ENCODE measurements at places on chromosomes 1 and 21.

DNA sequence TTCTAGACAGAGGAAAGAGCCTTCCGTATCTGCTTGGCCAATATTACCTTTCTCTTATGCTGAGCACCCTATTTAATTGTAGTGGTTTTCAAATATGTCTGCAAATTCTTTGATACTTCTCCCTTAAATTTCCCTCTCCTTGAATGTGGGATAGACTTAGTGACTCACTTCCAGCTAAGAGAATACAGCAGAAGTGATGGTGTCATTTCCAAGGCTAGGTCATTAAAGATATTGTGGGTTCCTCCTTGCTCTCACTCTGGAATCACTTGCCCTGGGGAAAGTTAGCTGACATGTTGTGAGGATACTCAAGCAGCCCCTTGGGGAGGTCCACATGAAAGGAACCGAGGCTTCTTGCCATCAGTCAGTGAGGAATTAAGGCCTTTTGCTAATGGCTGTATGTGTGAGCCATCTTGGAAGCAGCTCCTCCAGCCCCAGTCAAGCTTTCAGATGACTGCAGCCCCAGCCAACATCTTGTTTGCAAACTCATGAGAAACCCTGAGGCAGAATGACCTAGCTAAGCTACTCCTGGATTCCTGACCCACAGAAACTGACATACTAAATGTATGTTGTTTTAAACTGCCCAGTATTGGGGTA, 8.1 kb upstream of the CITED4 start:
- H3K4me3 ChIP-seq, result no peak overlapping the region
- no peak for DNase-seq
- peaks cover 5% of the 10 kb centered on the region for H3K4me1 ChIP-seq

DNA sequence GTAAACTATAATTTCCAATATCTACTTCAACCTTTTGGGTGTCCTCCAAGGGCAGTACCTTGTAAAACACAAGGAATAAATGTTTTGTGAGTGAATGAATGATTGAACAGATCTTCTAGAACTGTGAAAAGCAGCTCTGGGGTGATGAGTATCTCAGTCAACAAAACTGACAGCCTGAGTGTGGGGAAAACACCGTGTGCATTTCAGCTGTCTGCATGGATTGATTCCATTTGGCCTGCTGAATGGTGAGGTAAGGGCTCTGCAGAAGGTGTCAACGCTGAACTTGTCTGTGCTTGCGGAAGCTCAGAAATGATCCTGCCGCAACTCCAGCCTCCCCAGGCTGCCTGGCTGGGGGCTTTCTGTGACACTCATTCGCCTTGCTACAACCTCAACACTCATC, 7.4 kb upstream of the AGMAT start:
- H3K4me1 ChIP-seq, result no peaks in the 10 kb centered on the region
- H3K36me3 ChIP-seq, result no peaks in the 10 kb centered on the region

- DNase-seq, result peak; percentile 20
- H3K36me3 ChIP-seq, result no peaks in the 10 kb centered on the region
- peak overlapping the region; percentile 42 for H3K4me3 ChIP-seq
- peaks cover 5% of the 10 kb centered on the region for H3K4me1 ChIP-seq
- H3K27me3 ChIP-seq, result no peaks in the 10 kb centered on the region
- H3K27ac ChIP-seq, result peak overlapping the region; percentile 39
These were observed 876 bp upstream of the CHML start for GRCh38 chr1:241640867-241641622.

- no peaks in the 10 kb centered on the region for H3K4me1 ChIP-seq
- H3K27me3 ChIP-seq, result no peaks in the 10 kb centered on the region
- DNase-seq, result no peak
- no peak overlapping the region for H3K4me3 ChIP-seq
- H3K36me3 ChIP-seq, result no peaks in the 10 kb centered on the region
These were observed 582.4 kb downstream of the LTN1 start for GRCh38 chr21:28410256-28410655.

GRCh38 chr1:35085421-35085820, 6.2 kb downstream of the ZMYM1 start:
- no peak overlapping the region for H3K27ac ChIP-seq

DNA sequence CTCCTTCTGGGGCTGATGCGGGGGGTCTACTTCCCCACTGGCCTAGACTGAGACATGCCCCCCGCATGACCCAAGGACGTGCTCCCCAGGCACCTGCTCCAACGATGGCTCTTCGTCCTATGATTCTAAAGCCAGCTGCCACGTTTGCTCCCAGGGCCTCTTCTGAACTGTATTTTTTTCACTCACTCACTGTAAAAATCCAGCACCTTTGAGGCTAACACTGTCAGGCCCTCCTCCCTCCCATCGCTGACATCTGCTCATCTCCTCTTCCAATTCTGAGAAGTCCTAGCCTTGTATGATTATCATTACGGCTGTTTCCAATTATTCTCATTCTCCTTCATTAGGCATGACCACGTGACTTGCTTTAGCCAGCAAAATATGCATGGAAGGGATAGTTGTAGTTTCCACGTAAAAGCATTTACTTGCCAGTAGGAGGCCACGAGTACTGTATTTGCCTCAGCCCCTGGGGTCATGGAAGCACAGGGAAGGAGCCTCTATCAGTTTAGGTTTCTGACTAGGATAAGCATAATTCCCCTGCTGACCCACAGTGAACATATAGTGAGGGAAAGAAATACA, 19.1 kb upstream of the EDN2 start:
- no peaks in the 10 kb centered on the region for H3K27me3 ChIP-seq
- H3K36me3 ChIP-seq, result no peaks in the 10 kb centered on the region
- no peak for DNase-seq
- H3K4me3 ChIP-seq, result no peak overlapping the region

GRCh38 chr1:229590119-229590518, 31.6 kb upstream of the ABCB10 start:
- H3K27ac ChIP-seq, result no peak overlapping the region
- H3K27me3 ChIP-seq, result no peaks in the 10 kb centered on the region
- H3K36me3 ChIP-seq, result peaks cover 21% of the 10 kb centered on the region
- no peaks in the 10 kb centered on the region for H3K4me1 ChIP-seq

GRCh38 chr1:67608661-67609576, 76.1 kb upstream of the GADD45A start:
- no peaks in the 10 kb centered on the region for H3K4me1 ChIP-seq
- H3K4me3 ChIP-seq, result no peak overlapping the region
- no peaks in the 10 kb centered on the region for H3K27me3 ChIP-seq
- DNase-seq, result no peak
- no peak overlapping the region for H3K27ac ChIP-seq

DNA sequence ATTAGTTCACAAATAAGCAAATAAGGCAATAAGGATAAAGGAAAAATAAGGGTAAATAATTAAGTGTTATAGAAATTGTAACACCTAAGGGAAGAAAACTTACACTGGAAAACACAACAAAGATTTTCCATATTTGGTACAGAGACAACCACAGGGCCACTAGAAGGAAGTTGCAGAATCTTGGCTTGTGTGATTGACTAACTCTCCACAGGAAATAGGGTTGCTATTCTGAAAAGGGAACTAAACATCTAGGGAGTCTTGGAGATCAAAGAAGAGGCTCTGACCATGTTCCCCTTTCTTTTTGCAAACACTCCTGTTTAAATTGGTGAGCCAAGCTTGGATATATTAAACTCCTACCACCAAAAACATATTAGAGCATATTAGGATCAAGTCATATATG, 59.1 kb downstream of the APCS start:
- no peak for DNase-seq
- no peaks in the 10 kb centered on the region for H3K4me1 ChIP-seq
- no peaks in the 10 kb centered on the region for H3K36me3 ChIP-seq
- no peak overlapping the region for H3K27ac ChIP-seq
- H3K27me3 ChIP-seq, result no peaks in the 10 kb centered on the region

DNA sequence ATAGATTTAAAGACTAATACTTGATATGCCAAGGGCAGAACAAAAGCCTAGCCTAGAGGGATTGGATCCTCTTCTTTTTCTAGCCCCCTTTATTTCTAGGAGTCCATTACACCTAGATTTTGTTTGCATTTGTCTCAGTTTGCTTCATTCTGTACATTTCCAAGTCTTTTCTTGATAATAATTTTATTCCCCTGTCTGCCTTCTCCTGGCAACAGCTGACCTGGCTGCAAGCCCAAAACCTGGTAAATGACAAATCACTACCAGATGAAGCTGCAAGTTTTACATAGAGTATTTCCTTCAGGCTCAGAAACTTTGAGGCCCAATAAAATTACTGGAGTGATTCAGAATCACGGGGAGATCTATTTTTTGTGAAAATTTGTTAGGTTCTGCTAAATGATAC, 36.5 kb upstream of the LHX8 start:
- DNase-seq, result no peak
- H3K36me3 ChIP-seq, result no peaks in the 10 kb centered on the region
- H3K4me3 ChIP-seq, result no peak overlapping the region
- no peaks in the 10 kb centered on the region for H3K27me3 ChIP-seq
- H3K4me1 ChIP-seq, result no peaks in the 10 kb centered on the region

DNA sequence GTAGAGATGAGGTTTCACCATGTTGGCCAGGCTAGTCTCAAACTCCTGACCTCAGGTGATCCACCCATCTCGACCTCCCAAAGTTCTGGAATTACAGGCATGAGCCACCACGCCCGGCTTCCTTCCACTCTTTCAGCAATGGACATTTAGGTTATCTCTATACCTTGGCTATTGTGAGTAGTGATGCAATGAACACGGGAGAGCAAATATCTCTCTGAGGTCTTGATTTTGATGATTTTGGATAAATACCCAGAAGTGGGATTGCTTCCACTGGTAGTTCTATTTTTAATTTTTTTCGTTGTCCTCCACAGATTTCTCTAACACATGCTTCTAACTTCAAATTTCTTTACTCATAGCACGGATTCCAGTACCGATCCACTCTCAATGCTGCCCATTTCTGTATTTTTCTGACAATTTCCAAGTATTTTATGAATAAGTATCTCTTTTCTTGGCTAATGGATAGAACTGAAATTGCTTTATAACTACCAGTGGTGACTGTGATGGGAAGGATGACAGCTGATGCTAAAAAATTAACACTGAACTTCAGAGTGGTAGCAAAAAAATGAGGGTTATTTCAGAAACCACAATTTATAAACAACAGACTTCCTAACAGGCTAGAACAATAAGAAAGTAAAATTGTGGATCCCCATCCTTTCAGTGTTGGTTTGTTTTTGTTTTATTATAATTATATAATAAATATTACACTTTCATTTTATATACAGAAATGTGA, 327.5 kb upstream of the RUNX1 start:
- no peaks in the 10 kb centered on the region for H3K27me3 ChIP-seq
- no peak overlapping the region for H3K4me3 ChIP-seq
- H3K4me1 ChIP-seq, result no peaks in the 10 kb centered on the region
- DNase-seq, result no peak
- no peak overlapping the region for H3K27ac ChIP-seq

DNA sequence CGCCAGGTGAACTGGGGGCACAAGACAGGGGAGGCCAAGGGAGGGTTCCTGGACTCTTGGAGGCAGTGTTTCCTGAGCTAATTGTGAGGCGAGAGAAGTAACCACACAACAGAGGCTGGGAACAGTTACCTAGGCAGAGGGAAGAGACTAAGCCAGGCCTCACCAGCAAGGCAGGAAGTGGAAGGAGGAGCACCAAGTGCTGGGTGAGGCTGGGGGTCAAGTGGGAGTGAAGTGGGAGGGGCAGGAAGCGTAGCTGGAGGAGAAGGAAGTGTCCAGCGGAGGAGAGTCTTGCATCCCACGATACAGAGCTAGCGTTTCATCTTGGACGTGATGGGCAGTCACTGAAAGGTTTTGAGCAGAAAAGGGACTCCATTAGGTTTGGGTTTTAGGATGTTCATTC, 48.3 kb upstream of the CAPZB start:
- no peaks in the 10 kb centered on the region for H3K27me3 ChIP-seq
- H3K27ac ChIP-seq, result no peak overlapping the region
- no peaks in the 10 kb centered on the region for H3K36me3 ChIP-seq
- no peak for DNase-seq
- H3K4me3 ChIP-seq, result no peak overlapping the region

DNA sequence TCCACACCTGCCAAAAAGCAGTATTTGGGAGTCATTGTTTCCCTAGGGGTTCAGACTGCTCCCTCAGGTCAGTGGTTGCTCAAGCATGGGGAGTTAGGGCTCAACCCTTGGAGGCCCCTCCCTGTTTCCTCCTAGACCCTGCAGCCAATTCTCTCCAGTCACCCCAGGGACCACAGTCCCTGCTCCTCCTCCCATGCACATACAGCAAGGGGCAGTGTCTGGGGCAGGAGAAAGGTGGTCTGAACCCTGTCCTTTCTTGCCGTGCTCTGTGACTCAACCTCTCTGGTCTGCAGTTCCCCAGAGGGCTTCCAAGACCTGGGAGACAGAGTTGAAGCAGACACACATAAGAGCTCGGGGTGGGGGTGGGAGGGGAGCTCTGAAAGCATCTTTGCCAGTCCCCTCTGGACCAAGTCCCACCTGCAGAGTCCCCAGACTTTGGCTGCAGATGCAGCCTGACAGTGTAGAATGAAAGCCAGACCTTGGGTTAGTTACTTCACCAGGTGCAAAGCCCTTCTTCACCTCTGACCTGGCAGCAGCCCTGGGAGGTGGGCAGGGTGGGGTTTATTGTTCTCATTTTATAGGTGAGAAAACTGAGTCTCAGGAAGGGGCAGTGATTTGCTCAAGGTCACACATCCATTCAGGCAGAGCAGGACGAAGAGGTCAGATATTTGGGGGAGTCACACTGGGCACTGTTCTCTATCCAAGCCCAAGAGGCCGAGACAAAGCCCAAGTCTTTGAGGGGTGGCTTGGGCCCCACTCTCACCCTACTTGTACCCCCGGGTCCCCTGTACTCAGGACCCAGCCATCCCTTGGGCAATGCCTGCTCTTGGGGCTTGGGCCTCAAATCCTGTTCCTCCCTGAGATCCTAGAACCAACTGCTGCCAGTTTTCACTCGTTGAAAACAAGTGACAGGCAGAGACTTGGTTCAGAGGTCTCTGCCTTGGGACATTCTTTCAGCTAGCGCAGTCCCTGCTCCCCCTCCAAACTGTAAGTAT, 748 bp downstream of the PDZK1IP1 start:
- peak; percentile 2 for DNase-seq
- H3K27me3 ChIP-seq, result no peaks in the 10 kb centered on the region
- H3K4me3 ChIP-seq, result no peak overlapping the region
- H3K4me1 ChIP-seq, result peaks cover 4% of the 10 kb centered on the region

DNA sequence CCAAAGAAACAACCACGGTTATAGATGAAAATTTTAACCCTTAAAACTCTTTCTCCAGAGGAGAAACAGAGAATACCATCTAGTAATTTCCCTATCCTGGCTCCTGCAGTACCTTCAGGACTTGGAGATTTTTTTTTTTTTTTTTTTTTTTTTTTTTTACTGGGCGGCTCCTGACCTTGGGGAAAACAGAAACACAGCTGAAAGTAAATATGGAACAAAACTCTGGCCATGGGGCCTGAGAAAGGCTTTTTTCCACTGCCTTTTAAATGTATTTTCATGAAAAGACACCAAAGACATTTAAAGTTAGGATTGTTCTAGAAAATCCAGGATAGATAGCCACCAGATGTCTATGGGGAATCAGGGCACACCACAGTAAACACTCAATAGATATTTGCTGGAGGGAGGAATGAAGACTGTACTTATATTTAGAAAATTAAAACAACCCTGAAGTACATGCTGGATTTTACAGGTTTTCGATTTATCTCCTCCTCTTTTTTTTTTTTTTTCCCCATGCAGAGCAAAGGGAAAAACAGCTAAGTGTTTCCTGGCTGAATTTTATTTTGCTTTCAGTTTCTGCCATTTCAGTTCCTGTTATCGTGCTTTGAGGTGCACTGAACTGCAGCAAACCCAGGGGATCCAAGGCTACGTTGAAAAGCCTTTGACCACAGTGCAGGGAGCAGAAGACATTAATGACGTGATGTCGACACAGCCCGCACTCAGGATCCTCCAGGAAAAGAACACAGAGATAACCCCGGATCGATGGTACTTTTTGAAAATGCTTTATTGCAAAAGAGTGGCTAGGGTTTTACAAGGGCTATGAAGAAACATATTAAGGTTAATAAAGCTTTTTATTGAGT, 35.7 kb upstream of the CNN3 start:
- no peak for DNase-seq
- peaks cover 11% of the 10 kb centered on the region for H3K4me1 ChIP-seq
- peak overlapping the region; percentile 69 for H3K27ac ChIP-seq
- H3K36me3 ChIP-seq, result no peaks in the 10 kb centered on the region

Measured in natural killer cell (primary cell).